COR-L47 (cell line): ENCODE measurements at places on chromosomes 7 and 10.

DNA sequence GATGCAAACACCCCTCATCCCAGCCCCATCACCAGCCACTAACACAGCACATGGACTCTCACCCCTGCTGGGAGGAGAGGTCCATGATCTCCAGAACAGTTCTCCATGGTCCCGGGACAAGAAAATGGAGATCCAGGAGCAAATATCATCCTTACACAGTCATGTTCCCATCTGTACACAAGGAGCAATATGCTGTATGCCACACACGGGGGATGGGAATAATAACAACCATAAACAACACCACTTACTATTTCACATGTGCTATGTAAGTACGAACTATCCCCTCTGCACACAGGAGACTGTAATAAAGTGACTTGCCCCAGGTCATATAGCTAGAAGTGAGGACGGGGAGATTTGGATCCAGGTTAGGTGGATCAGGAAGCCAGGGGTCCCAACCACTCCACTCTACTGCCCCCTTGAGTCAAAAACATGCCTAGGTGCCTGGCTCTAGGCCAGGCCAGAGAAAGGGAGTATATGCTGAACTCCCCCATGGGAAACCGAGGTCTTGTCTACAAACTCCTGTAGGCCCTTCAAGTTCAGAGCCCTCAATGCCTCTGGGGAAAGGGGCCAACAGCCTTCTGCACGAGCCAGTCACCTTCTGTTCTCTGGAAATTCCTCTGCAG, 34.1 kb downstream of the LRRC20 start:
- DNase-seq: peak; percentile 14

GRCh38 chr7:81439591-81439990, 330.3 kb downstream of the HGF start:
- DNase-seq: no peak

GRCh38 chr10:103691723-103692435, 163.5 kb downstream of the SH3PXD2A start:
- no peak for DNase-seq

DNA sequence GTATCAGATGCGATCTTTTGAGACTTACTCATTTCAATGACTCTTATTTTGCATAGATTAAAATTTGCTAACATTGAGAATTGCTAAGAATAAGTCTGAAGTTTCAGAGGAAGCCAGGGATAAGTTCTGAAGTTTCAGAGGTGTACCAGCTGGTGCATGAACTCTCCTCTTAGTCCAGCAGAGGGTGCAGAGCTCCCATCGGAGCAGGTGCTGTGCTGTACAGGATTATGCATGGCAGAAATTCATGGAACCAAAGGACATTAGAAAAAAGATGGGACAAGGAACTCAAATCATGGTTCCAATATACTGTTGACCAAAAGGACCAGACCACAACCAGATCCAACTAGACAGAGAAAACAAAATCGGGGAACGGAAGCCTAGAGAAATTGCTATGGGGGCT, 41.9 kb downstream of the MGAM2 start:
- peak; percentile 28 for DNase-seq

- no peak for DNase-seq
These were observed 53.1 kb upstream of the KDM7A start for GRCh38 chr7:140229591-140230515.
